ENCODE measurements at places on chromosomes 11 and 22.
A peak's percentile ranks its signal among the peaks of the same experiment; 100 is the strongest.

- DNase-seq, result no peak
Observed at GRCh38 chr11:9203691-9204311, 61.3 kb downstream of the DENND5A start.

GRCh38 chr22:36659762-36660509 is 43.6 kb downstream of the CACNG2 start:
- DNase-seq, result peak; percentile 91

DNA sequence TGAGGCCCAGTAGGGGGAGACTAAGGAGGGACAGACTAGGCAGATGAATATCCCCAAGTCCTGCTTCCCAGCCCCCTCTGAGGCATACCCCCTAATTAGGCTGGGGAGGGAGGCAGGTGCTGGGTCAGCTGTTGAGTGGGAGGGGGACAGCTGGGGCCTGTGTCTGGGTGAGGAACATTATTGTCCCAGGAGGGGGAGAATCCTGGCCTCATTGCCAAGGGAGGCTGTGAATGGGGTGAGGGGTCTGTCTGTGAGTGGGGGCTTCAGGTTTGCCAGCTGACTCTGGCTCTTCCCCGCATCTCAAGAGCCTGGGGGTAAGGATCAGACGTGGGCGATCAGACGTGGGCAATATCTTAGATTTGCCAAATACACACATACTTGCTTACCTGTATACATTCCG is 2.1 kb downstream of the INPPL1 start:
- DNase-seq, result no peak

GRCh38 chr22:41844513-41844912 is 11.6 kb downstream of the SREBF2 start:
- DNase-seq, result no peak

Measured in ACHN (cell line).